CD4-positive, alpha-beta T cell treated with Interleukin-6 for 4 hours (primary cell): ENCODE measurements at places on chromosomes 2 and 18.

- no peak for DNase-seq
These were observed 426.7 kb upstream of the PKDCC start for GRCh38 chr2:41621095-41621494.

DNA sequence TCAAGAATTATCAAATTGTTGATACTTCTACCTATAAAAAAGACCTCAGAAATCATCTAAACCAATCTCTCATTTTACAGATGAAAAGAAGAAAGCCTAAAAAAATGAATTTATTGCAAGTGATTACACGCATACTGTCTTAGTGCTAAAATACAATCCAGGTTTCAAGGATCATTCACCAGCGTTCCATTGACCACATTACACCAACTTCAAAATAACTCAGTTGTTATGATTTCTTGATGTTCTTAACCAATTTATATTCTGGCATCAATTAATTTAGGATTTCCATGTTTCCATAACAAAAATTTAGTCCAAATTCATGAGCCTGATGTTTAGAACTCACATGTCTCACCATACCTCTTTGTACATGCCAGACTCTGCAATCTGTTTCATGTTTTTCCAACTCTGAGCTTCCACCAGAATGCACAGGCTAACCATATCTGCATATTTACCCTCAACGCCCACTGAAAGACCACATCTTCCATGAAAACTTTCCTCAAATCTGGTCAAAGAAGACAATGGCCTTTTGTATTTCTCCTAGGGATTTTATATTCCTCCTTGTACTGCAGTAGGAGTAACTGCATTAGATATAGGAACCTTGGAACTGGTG lies 2.1 kb upstream of the INSIG2 start:
- no peak for DNase-seq

GRCh38 chr2:164620457-164620856 lies 825 bp downstream of the GRB14 start:
- no peak for DNase-seq

- DNase-seq = no peak
These were observed 398.8 kb downstream of the GALR1 start for GRCh38 chr18:77648411-77648810.

GRCh38 chr18:62898359-62898758 lies 183.0 kb downstream of the PHLPP1 start:
- DNase-seq = no peak

- no peak for DNase-seq
These were observed 113.9 kb downstream of the TSN start for GRCh38 chr2:121869363-121869762.

GRCh38 chr2:67095121-67095520 lies 302.0 kb upstream of the ETAA1 start:
- no peak for DNase-seq

DNA sequence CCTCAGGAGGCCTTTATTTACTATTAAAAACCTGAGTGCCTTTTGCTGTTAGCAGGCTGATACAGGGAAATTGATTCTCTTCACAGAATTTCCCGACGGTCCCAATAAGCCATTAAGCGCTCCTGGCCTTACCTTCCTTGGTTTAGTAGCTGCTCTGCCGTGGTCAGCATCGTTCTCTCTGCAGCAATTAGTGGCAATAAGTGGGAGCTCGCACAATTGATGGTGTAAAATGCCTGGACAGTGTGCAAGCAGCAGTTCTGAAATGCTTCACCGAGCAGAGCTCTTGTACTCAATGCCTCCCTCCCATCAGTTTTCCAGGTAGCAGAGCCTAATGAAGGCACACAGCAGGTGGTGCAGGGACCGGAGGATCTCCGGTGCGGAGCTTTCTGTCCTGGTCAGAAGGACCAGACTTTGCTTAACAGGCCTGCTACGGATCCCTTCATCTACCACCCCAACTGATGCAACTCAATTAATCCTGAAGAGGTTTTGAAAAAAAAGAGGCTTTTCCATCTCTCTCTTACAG lies 1.1 kb upstream of the LINC00305 start:
- no peak for DNase-seq

GRCh38 chr2:1649103-1650084 lies 94.9 kb downstream of the PXDN start:
- no peak for DNase-seq

DNA sequence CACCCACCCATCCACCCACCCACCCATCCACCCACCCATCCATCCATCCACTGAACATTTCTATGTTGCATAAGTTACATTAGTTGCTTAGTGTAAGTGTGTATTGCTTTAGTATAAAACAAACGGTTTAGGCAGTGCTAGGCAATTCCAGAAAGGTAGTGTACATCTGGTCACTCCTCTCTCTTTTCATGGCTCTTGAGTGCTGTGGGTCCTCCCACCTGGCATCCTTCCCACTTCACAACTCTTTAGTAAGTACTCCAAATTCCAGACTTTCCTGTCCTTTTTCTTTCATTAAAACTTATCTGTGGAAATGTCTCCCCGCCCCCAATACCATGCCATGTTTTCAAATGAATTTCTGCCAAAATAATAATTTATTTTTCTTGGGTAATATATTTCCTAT lies 122.5 kb downstream of the PLEKHM3 start:
- no peak for DNase-seq

DNA sequence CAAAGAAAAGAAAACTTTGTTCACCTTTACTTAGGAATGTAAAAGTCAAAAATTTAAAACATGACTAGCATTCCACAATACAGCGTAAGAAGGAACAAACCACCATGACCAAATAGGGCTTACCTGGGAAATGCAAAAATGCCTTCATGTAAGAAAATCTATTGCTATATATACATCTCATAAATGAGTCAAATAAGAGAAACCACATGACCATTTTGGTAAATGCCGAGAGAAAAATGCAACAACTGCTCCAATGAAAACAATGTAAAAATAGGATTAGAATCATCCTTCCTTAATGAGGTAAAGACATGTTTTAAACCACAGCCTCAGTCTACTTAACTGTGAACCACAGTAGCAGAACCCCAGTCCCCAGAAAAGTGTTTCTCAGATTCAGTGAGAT lies 49.4 kb downstream of the TGOLN2 start:
- no peak for DNase-seq

DNA sequence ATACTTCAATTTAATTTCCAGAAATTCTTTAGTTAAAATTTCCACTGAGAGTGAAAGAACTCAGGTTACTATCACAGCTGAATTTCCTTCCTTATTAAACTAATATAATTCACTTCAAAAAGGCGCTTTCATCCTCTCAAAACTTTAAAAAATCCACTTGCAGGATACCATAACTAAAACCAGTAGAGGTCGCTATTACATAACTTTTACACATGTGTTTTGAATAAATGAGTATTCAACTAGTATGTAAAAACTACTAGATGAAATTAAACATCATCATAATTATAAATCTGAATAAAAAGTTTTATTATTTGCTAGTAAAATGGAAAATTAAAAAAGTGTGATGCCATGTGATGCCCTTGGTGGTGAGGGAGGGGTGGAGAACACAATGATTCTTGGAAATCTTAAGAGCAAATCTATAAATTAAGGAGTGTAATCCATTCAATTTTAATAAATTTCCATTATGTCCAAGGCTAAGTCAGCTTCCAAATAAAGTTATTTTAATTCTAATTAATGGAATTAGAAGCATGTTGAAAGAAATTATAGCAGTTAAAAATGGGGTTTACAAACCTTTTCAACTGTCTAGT lies 61.4 kb downstream of the SOS1 start:
- no peak for DNase-seq

DNA sequence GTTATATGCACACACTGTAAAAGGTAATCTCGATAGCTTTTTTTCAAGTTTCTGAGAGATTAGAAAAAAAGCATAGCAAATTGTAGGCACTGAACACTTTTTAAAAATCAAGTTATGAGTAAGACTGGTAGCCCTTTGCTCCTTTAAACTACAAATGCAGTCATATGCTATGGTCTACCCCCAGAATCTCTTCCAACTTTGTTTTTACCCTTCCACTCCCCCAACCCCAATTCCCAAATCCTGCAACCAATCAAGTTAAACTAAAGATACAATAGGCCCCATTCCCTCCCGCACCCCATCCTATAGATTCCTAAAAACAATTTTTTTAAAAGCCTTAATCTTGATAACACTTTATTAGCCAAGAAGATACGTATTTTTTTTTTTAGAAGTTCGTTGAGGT lies 752 bp upstream of the BAZ2B start:
- DNase-seq = no peak

DNA sequence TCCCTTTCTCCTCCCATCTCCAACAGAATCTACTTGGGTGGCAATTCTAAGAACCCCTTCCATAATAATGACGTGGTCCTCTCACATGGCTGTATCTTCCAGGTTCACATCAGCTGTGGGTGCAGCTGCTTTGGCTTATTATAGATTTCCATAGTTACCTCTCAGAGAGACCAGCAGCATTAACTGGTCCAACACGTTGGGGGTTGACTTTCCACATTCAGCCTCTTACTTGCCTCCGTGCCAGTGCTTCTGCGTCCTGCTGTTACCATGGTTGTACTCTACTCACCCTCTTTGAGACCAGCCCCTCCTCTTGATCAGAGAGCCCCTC lies 570.7 kb downstream of the PLCL1 start:
- DNase-seq = no peak

GRCh38 chr2:43127208-43127940 lies 99.0 kb downstream of the ZFP36L2 start:
- DNase-seq = peak; percentile 93

DNA sequence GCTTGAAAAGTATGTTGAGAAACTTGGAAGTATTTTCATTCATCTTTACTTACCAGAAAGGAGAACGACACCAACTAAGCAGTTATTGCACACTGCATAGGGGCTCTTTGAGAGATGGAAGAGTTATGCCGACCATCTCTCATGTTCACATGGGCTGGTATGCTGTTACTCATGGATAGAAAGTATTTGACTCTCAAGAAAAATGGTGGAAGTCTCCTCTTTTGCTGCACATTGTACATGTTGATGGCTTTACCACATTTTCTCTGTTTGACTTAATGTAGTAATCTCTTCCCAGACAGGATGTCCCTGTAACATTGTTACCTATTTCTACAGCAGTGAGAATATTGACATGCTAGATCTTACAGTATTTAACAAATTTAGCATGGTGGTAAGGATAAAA lies 23.2 kb downstream of the CAB39 start:
- no peak for DNase-seq

DNA sequence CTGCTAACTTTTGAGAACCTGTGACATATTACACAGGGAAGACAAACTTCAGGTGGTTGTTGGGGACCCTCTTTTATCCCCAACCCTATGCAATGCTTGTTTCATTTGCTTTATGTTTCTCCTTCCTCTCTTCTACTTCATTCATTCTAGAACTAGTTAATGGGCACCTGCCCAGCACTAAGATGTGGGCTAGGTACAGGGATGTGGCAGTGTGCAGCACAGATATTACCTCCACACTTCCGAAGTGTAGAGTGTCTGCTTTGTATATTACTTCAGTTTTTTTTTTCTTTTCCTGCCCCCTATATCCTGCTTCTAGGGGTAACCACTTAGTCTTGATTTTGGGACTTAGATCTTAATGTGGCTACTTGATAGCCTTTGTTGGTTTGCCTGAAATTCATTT lies 35.1 kb downstream of the CD28 start:
- DNase-seq = peak; percentile 43
